Activated CD8-positive, alpha-beta memory T cell treated with anti-CD3 and anti-CD28 coated beads for 4 hours (primary cell): ENCODE measurements at places on chromosomes 2 and 18.

DNA sequence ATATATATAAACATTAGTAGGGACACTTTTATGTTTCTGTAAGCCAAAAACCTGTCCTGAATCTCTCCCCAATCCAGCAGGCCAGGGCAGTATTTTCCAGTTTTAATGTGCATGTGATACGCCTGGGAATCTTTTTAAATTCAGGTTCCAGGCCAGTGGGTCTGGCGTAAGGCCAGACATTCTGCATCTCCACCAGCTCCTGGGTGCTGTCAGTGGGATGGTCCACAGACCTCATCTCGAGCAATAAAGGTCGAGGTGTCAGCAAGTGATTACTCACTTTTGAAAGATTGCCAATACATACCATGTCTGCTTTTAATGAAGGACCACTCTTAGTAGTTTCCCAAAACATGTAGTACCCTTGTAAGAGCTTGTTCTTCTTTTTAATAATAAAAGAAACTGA, 189.9 kb upstream of the SH3BP4 start:
- no peak for DNase-seq

DNA sequence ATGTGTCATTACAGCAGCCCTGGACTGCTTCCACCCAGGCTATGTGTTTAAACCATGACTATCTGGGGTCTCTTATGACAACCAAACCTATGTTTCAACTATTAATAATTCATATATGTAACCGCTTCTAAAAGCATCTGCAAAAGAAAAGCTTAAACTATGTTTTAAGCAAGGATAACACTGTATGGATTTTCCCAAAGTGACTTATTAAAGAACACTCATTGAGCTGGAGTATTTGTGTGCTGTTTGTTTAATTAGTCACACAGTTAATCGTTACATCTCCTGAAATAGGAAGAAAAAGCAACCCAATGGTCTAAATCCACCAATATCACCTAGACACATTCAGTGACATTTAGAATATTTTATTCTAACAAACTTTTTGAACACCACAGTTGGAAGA, 51.3 kb downstream of the TMEM163 start:
- no peak for DNase-seq

GRCh38 chr2:552906-553305, 124.3 kb downstream of the TMEM18 start:
- DNase-seq: no peak

DNA sequence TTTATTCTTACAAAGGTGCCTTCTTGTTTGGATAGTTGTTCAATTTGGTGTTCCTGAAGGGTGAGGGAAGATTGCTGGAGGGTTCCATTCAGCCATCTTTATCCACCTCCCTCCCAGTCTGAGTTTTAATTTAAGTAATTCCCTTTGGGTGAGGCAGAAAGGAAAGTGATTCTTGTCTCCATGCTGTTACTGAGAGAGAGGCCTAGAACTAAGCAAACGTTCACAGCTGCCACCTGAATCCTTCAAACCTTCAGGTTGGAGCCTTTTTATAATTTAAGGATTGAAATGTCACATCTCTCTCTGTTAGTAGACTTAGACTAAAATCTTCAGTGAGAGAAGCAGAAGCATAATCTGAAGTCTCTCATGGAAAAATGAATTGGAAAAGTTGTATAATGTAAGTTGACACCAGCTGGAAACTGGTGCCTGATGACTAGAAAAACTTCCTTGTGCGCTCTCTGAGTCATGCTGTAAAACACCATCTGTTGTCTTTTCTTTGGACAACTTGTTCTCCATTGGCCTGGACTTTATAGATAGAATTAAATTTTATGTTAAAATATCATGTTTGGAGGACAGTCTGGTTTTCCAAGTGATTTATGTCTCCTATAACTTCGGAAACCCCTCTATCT, 14.6 kb downstream of the STRADB start:
- no peak for DNase-seq

GRCh38 chr2:37671816-37672103, 318 bp upstream of the CDC42EP3 start:
- DNase-seq: no peak

DNA sequence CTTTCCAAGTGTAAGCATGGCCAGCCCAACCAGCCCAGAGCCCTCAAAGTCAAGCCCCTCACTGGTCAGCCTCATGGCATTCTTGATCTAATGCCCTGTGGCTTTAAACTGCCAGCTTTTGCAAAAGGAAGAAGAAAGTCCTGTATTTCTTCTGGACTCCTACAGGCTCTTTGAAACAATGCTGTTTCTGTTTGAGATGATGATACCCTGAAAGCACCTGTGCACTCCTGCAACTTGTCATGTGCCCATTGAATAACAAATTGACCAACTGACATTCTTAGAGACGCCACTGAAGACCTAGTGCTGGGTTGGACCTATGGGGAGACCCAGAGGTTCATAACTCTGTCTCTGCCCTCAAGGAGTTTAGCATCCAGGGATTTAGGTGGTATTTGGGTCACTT, 82.0 kb upstream of the MSH2 start:
- DNase-seq: no peak

DNA sequence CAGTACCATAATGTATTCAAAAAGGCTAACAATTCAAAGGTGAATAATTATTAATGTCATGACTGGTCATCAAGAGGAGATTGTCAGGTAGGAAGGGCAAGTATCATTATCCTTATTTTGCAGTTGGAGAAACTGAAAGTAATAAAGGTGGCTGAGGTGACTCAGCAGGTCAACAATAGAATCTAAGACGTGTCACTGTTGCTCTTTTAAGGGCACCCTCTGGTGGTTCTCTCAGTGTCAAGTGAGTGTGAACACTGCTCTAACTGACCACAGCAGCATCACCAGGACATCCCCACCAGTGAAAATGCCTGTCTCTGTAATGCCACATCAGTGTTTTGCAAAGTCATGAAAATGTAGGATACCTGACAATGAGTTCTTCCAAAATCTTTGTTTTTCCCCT, 69.7 kb downstream of the DCC start:
- DNase-seq: no peak

- DNase-seq: no peak
Measured at GRCh38 chr2:33441235-33441810, 35.1 kb upstream of the RASGRP3 start.

DNA sequence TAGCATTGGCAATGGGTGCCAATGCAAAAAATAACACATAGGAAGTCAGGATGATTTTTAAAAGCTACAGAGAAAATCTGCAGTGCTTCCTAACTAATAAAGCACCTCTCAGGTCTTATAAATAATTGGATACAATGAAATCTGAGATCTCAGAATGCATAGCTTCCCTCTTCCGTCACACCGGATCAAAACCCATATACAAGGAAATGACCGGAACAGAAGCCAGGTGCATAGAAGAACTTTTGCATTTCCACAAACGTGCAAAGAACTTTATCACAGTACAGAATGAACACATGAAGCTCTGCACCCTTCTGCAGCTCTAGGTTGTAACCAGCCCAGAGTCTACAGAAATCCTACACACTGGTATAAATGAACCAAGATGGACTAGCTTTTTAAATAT, 145.4 kb downstream of the TCF4 start:
- no peak for DNase-seq

GRCh38 chr2:150476809-150477302, 10.6 kb downstream of the RND3 start:
- DNase-seq: no peak

DNA sequence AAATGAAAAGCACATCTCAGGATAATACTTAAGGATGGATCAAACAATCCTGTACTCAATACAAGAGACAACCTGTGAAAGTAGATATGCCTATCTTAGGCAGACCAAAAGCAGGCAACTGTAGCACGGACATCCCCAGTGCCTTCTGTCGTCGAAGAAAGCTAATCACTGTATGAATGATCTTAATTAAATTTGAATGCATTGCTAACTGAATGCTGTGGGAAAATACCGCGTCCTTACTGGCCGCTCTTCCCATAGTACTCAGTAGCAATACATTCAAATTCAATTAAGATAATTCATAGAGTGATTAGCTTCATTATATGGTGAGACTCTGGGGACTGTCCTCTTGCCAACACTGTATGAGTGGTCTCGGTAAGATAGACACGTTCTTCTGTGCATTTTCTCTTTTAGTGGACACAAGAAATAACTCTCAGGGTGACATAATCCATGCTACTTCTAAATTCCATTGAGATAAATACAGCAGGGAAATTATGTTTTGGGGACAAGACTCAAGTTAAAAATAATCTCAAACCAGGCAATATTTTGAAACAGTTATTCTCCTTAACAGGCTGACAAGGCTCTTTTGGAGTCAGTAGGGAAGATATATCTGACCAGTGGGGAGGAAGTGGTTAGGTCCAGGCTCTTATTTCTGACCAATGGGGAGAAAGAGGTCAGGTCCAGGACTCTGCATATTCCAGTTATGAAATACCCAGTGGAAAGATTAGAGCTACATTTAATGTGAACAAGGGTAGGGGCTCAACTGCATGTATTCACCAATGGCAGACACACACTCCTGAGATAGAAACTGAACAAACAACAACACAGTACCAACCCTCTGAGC, 97.3 kb downstream of the DOCK10 start:
- DNase-seq: no peak

DNA sequence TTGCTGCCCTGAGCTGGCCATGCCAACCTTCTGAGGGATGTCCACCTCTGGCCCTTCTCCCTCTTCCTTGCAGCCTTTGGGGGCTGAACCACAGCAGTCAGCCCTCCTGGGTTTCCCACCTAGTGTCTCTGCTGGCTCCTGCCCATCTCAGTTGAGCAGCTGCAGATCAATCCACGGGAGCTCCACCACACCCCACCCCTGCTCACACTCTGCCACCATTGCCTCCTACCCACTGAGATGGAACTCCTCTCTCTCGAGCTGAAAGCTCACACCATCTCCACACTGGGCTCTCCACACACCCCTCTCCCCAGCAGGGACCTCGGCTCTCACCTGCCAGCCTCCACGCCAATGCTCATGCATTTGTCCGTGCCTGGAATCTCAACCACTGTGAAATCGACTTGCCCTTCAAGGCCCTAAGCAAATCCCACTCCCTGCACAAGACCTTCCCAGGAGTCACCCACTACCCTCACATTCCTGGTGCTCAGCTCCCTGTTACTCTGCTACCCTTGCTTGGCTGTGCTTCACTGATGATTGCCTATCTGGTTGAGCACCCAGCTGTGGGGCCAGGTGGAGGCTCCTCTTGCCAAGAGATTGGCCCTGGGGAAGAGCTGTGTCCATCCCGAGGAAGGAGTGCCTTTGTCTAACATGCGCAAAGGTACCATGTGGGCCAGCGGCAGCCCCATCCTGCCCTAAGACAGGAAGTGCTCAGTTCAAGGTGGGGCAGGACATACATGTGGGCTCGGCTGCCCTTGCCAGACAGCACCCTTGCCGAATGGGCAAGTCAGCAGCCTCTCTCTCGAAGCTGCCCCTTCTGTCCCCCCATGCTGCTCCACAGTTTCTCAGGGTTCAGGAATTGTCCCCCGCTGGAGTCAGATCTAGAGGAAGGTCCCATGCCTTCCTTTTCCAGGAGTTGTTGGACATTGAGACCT, 208.7 kb downstream of the CYP26B1 start:
- no peak for DNase-seq

DNA sequence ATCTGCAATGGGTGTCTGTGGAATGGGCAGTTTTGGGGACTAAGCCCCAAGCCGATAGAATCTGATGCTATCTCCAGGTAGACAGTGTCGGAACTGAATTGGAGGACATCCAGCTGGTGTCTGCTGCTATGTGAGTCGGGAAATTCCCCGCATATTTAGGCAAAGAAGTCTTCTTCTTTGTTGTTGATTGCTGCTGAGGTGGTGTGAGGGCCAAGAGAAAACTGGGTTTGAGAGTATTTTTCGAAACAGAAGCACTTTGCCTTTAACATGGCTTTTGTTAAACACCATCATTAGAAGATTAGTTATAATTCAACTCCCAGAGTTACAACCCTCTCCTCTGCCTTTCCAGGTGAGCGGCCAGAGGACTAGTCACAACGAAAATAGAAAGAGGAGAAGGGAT, 49.4 kb upstream of the ACTR3 start:
- DNase-seq: no peak
